ENCODE measurements at places on chromosomes 5 and 9.
A peak's percentile ranks its signal among the peaks of the same experiment; 100 is the strongest.

DNA sequence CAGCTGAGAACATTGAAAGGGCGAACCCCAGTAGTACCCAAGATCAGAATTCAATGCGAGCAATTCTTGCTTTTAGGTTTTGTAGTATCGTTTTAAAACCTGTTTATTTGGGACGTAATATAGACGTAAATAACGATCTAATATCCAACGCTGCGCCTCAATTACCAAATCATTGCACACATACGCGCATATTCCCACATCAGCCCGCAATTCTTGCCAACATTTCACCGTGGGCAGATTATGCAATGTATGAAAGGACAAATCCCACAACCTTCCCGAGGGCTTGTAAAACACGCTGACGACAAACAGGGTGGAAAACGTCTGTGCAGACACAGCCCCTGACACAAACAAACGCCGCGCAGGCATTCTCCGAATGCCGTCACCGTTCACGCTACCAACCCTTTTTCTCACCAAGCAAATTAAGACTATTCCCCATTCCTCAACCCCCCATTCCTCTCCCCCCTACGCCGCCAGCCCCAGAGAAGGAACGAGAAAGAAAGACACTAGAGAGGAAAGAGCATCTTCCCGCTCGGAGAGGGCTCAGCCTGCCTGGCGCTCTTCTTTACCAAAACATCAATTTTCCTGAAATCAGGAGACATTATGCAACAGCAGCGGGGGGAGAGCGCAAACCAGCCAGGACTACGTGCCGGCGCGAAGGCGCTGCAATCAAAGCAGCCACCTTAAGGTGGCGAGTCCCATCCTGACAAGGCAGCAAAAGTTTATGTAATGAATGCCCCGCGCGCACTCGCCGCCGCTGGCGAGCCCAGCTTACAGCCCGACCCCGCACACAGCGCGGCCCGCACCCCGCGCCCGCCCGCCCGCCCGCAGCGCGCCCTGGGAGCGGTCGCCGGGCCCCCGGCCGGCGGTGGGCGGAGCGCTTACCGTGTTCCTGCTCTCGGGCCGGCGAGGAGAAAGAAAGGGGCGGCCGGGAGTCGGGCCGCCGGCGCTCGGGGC lies 597 bp downstream of the NFIL3 start:
- no peak for DNase-seq

DNA sequence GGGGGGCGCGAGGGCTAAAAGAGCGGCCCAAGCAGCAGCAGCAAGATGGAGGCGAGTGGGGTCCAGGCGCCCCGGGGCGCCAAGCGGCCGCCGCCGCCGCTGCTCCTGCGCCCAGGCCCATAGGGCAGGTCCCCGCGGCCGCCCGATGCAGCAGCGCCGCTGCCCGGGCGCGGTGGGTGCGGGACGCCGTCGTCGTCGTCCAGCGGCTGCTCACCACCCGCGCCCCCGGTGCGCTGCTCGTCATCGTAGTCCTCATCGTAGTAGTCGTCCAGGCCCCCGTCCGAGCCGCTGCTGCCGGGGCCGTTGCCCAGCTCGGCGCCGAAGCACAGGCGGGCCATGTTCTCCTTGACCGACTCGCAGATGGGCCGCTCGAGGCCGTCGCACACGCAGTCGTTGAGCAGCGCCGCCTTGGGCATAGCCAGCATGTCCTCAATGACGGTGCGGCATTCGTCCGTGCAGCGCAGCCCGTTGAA lies 1.5 kb downstream of the GAS1 start:
- no peak for DNase-seq

DNA sequence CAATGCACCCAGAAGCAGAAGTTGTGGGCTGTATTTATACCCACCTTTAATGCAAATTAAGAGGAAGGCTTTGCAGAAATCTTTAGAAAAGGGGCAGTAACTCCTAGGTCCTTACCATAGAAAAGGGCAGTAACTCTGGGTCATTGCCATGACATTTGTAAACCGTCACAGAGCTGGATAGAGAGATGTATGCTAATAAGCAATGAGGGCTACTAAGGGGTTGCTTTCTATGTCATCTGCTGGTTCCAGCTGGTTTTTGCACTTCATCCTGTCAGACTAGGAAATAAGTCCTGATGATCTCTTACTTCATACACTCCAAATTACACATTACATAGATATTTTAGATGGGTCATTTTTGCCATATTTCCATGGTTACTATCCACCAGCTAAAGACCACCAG lies 299.1 kb upstream of the TYRP1 start:
- no peak for DNase-seq

DNA sequence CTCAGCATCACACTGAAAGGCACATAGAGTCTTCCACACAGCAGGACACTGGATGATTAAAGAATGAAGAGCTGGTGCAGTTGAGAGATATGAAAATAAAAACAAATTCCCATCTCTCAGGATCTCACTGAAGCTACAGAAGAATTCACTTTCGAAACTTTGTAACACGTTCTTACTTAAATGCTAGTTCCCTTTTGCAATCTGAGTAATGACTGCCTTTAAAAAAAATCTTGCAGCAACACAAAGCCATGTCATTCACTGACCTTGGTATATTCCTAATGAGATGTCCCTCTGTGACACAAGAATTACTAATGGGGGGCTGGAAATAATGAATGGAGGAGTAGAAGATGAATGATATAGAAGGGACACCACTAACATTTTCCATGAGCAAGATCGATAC lies 201.8 kb downstream of the GLIS3 start:
- no peak for DNase-seq

- DNase-seq: peak; percentile 33
Observed at GRCh38 chr9:133406480-133407307, 11.1 kb downstream of the REXO4 start.

DNA sequence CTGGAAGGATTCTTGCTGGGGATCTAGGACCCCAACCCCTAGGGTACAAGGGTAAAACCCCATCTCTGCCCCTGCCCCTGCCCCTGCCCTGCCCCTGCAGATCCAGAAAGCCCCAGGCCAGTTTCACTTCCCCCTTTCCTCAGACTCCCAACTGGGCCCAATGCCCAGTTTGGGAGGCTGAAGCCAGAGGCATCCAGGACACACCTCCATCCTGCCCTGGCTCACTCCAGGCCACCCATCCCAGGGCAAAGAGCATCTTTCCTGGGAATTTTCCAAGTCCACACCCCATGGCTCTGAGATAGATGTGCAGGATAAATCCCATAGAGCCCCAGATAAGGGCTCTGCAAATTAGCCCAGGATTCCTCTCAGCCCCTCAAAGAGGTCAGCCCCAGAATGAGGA lies 17.4 kb downstream of the CNTFR start:
- DNase-seq: no peak

DNA sequence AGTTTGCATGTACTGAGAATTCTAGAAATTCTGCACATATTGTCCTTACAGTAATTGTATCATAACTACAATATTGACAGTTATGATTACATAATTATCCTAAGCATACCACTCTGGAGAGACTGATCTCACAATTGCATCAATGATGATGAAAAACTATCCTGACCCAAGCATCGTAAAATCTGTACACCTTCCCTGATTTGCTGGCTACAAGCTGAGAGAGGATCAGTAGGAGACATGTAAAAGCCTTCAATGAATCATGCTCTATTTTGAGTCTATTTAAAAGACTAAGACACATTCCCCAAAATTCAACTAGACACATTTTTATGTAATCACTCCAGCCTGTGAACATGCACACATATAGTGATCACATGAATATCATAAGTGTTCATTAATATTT lies 1833.8 kb downstream of the EFNA5 start:
- DNase-seq: no peak

DNA sequence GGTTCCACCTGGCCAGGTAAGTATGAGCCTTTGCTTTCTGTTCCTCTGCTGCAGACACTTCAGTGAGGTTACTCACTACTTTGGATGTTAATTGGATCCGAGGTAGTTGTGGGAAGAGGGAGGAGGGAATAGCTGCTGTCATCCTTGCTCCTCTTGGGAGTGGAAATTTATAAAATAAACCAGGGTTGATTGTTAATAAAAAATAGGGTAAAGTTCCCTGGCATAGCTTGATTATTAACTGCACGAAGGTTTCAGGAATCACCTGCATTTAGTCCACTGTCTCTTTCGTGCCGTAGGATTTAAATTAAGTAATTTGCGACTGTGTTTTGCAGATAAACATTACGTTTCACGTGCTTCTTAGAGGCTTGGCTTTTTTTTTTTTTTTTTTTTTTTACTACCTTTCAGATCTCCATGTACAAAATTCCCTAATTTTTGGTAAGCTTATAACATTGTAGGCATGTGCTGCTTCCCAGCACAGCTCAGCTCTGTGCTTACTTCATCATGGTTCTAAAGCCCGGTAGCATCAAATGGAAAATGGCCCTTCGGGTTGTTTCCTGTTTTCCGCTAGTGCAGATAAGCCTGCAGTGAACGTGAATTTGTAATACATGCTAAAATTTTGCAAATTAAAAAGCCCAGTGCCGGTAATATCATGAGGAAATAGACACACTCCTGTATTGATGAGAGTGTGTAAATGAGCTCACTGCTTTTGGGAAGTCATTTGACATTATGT lies 26.9 kb upstream of the LTC4S start:
- DNase-seq: no peak

DNA sequence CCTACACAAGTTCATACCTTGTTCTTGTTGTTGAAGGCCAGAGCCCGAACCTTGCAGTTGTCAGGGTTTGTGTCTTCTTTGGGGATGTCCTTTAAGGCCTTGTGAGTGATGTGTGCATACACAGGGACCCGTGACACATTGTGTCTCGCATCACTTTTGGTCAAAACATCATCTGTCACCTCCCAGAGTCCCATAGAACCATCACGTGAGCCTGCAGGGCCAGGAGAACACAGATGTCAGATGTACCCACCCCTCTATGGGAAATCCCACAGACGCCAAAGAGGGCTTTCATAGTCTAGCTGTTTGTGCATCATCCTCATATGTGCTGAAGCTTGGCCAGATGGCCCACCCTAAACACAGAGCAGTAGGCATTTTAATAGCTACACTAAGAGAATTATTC lies 28.2 kb downstream of the DCAF12 start:
- DNase-seq: no peak

DNA sequence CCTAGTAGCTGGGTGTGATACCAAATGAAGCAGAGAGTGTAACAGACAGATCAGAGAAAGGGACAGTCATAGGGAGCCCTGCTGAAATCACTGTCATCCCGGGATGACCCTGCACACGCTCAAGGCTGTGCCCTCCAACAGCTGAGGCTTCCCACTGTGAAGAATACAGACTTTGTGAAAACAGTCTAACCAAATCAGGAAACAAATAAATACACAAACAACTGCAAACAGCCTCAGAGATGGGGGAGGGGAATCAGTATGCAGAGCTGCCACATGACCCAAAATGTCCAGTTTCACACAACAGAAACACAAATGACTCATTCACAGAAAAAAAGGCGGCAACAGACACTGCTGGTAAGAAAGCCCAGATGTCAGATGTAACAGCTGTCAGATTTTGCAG lies 101.9 kb downstream of the ADAMTS2 start:
- DNase-seq: no peak

GRCh38 chr5:14325369-14325768 lies 182.2 kb downstream of the TRIO start:
- DNase-seq: no peak

- DNase-seq: no peak
Observed at GRCh38 chr9:117344892-117345660, 69.8 kb downstream of the ASTN2 start.

GRCh38 chr9:81530846-81531245 lies 158.5 kb downstream of the TLE1 start:
- DNase-seq: no peak

GRCh38 chr5:23158179-23158578 lies 305.0 kb upstream of the CDH12 start:
- no peak for DNase-seq

- no peak for DNase-seq
Observed at GRCh38 chr5:128199104-128199503, 115.5 kb downstream of the SLC12A2 start.

GRCh38 chr5:10019236-10019635 lies 230.5 kb downstream of the ATPSCKMT start:
- DNase-seq: no peak

- no peak for DNase-seq
Observed at GRCh38 chr5:168209244-168209995, 82.0 kb upstream of the WWC1 start.

GRCh38 chr9:136296434-136297015 lies 7.4 kb downstream of the CCDC187 start:
- DNase-seq: no peak
